ENCODE measurements at places on chromosomes 6 and 20. TPM values are rescaled to one million over a fixed set of nuclear protein-coding genes. Genes with fewer than 3 reads are reported as not detected.
A peak's percentile ranks its signal among the peaks of the same experiment; 100 is the strongest.

GRCh38 chr6:157988700-157989063 is 7.0 kb downstream of the SYNJ2 start:
- no peak for DNase-seq

- DNase-seq = no peak
Measured at GRCh38 chr6:33248643-33248931, 23.1 kb downstream of the VPS52 start.

- no peak for DNase-seq
Measured at GRCh38 chr6:162699961-162700360, 27.6 kb downstream of the PRKN start.

Gene DOP1A
- total RNA-seq = 12.0 TPM

DNA sequence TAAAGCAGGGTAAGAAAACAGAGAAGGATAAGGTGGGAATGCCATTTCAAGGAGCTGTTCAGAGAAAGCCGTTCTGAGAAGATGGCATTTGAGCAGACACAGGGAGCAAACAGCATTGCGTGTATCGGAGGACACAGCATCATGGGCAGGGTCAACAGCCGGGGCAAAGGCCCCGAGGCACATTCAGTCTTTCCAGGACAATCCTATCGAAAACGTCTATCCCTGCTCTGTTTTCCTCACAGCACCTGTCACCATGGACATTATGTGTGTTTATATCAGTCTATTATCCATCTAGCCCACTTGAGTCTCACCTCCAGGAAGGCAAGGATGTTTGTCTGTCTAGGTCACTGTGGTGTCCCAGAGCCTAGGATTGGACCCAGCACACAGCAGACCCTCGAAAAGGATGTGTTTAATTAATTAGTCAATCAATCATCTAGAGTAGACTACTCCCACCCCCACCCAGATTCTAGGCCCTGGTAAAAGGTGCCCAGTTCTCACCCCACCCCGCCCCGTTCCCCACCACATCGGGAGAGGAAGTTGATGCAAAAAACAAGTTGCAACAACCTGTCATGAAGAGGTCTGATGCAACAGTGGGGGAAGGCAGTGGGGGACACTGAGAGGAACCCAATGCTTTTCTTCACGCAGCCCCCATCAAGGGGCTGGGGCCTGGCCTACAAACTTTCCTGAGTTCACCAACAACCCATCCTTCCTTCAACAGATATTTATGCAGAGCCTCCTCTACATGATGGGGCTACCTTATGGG is 66.6 kb downstream of the PREX1 start:
- peak; percentile 65 for DNase-seq

Gene FOXA2
- total RNA-seq = not detected

DNA sequence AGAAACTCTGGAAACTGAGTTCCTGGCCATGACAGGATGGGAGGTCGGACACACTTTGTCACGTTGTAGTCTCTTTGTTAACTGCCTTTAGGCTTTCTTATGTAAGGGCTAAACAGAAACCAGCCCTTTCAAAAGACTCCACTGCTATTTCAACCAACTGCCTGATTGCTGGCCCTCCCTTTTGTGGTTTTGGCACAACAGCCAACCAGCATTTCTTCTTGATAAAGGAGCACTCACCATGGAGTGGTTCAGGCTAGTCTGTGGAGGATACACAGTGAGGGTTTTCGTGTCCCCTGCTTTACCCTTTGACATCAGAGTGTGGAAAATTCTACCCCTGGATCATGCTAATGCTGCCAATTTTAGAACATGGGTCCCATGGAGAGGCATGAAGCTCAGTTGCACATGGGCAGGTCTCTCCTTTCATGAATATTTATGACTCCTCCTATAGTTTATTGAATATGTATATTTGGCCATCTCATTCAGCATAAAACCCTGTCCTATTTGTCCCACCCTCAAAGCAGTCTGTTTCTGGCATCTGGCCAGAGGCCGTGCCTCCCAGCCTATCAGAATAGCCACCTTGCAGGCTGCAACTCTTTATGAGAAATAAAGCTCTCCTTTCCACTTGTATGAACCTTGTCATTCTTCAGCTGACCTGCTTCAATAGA is 148.3 kb downstream of the HS3ST5 start:
- no peak for DNase-seq

Gene DACT2
- total RNA-seq = 0.14 TPM

Gene NKAIN4
- not detected for total RNA-seq

Gene BANF2
- total RNA-seq = not detected

GRCh38 chr20:50335105-50335504 is 144.5 kb downstream of the CEBPB start:
- DNase-seq = peak; percentile 40

- no peak for DNase-seq
Measured at GRCh38 chr6:52149949-52150348, 36.2 kb upstream of the IL17A start.

DNA sequence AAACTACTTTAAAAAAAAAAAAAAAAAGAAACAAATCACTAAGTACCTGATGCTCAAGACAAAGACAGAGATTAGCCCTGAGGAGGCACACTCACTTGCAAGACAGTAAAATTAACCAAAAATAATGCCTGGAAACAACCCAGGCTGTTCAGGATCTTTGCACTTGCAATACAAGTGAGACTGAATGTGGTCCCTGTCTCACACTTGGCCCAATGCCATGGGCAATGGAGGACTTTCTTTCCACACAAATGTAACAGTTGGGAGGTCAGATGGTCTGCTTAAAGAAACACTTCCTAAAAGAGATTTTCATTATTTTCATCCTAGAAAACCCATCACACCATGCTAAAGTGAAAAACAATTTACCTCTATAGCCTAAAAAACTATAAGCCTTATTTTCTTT is 16.2 kb downstream of the STAU1 start:
- DNase-seq = no peak

DNA sequence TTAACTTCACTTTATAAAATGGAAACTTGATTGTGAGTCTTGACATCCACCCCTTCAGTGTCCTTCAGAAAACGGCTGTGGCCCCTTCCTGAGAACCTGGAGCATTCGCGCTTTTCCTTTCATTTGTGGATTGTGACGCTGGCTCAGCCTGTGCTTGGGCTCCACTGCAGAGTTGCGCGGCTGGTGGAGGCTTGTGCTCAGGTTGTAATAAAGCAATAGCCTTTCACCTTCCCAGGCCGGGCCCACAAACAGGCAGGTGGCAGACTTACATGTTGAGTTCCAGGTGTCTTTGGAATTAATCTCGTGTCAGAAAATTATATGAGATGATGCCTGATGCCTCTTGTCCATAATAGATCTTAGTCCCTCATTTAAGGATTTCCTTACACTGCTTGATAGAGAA is 199.9 kb downstream of the CDH4 start:
- DNase-seq = no peak

Gene CRISP2
- total RNA-seq = not detected

Gene UNC5CL
- 5.5 TPM for total RNA-seq

Gene DLK2
- total RNA-seq = 2.6 TPM

DNA sequence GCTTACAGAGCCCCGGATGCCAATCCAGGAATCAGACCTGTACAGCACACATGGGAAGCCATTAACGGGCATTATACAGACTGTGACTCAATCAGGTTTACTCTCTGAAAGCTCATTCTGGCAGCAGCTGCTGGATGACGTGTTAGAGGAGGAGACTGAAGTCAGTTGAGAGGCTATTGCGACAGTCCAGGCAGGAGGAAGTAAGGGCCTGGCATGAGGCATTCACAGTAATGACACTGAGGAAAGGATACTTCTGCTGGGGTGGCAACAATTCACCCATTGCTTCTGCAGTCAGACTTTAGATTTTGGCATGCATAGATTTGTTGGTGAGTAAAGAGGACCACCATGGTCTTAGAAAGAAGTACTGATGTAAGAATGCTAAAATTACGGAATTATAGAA is 151.0 kb upstream of the HEY2 start:
- DNase-seq = no peak

Gene KHDC1
- total RNA-seq = 3.7 TPM

DNA sequence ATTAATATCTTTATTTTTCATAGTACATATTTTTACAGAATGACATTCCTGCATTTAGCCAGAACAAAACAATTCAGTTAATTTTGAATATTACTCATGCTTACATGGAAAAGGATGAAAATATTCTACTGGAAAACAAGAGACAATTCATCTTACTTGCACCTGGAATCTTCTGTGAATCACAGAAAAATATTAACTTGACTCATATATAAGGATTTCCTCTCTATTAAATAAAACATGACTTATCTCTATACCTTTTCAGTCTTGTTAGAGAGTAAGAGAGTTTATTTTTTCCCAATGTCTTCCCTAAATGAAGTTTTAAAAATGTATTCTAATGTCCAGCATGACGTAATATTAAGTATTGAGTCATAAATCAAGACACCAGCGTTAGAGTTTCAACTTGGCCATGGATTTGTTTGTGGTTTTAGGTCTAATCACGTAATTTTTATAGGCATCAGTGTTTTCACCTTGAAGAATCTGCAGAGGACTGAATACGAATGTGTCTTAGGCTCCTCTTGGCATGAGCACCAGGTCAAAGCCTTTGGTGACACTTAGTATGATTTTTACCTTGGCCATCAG is 445.1 kb upstream of the JAG1 start:
- no peak for DNase-seq

DNA sequence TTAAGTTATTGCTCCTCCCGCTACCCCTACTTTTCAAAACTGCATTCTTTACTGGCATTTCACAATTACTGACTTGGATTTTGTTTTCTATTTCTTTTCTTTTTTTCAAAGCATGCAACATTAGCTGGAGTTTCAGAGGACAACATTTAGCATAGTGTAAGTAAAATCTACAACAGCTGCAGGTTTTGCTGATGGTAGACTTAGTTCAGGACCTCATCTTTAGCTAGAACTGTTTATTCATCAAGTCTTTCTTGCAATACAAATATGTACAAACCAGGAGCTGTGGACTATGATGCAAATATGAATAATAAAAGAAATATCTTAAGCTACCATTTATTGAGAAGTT is 728 bp upstream of the CEP162 start:
- no peak for DNase-seq

DNA sequence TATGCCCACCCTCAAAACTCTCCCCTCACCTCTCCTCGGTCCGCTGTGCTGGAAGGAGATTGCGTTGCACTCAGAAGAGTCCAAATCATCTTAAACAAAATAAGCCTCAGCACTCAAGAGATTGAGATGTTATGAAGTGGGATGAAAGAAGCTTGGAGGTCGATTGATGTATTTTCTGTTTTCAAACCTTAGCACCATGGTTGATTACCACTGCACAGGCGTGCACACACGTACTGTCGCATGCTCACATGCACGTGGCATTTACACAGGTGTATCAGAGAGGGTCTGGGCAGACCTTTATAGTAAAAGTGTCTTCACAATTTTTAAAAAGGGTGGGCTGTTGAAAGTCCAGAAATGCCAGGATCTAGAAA is 612 bp upstream of the AGPAT4 start:
- no peak for DNase-seq

DNA sequence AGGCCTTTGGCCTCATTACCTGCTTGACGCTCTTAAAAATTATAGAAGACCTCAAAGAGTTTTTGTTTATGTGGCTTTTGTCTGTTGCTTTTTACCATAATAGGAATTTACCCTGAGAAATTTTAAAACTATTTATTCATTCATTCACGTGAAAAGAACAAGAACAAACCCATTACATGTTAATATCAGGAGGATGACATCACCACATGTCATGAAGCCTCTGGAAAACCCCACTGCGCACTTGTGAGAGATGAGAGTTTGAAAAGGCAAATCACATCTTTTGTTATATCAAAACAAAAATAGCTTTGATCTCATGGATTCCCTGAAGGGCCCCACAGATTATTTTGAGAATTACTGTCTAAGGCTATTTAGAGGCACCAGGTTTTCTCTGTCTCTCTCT is 61.3 kb upstream of the EYA2 start:
- DNase-seq = peak; percentile 3

DNA sequence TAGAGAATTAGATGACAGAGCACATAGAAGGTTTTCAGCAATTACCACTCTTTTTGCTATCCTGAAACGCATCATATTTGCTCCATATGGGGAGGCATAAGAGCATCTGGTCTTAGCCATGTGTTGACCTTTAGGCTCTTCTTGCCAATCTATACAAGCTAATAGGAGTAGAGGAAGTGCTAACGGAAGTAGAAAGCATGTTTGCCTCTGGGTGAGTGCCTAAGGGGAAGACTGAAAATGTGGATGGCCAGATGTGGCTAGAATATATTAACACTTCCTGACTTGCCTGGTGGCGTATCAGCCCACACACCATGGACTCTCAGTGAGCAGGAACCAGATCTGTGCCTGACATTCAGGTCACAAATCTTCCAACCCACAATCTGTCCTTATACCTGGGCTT is 136.3 kb downstream of the LRRC1 start:
- no peak for DNase-seq

DNA sequence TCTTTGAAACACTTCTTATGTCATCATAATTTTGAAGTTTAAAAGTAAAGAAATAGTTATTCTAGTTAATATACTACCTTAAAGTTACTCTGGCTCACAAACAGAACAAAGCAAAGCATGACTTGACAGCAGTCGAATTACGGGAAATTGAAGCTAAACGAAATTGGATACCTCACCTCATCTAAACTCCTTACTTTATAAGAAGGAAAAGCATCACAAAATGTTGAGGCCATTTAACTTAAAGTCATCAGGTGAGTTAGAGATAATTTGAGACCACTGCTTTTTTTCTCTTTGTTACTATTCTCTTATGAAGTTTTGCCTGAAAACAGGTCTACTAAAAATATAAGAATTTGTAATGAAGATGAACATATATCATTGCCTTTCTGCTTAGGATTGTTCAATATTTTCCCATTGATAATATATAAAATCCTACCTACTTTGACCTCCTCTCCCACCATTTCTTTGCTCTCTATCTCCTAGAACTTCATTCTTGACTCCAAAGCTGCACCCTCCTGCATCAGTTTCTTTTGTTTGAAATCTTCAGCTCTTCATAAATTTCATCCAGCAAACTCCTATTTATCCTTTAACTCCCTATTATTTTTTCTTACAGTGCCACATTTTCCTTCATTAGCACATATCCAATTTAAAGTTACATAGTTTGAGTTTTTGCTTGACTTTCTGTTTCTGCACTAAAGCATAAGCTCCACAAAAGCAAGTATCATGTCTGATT is 510.7 kb upstream of the ZNF337 start:
- no peak for DNase-seq

Gene BIRC7
- 0.74 TPM for total RNA-seq

Gene HLA-DPA1
- 11.4 TPM for total RNA-seq

GRCh38 chr6:39206250-39206721 is 23.0 kb downstream of the KCNK5 start:
- DNase-seq = no peak

DNA sequence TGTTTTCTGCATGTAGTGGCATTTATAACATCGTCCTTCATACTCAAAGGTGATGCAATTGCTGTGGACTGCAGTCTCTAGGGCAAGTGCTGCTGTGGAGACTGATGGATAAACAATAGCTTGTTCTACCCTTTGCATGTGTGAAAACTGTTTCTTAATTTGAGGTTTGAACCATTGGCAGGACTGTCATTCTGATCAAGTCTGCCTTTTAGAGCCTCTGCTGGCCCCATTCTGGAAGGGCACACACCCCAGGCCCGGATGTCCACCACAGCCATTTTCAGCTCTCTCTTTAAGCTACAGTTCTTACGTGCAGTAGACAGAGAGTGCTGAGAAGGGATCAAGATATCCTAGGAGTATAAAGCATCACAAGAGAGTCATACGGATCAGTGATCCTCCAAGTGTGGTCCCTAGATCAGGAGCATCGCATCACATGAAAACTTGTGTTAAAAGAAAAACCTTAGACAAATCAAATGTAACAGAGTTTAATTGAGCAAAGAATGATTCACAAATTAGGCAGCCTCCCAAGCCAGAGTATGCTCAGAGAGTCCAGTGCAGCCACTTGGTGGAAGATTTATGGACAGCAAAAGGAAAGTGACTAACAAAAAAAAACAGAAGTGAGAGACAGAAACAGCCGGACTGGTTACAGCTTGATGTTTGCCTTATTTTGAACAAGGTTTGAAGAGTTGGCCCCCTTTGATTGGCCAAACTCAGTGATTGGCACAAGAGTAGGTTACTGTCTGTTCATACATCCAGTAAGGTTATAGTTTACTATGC is 52.0 kb downstream of the FRK start:
- DNase-seq = no peak

All from activated T-cell treated with anti-CD3 and anti-CD28 coated beads, Interleukin-2, amount 50 U/mL, for 72 hours (primary cell).